CD4-positive, alpha-beta T cell treated with Interferon gamma for 1 hour (primary cell): ENCODE measurements at places on chromosomes 5 and 9.
A peak's percentile ranks its signal among the peaks of the same experiment; 100 is the strongest.

DNA sequence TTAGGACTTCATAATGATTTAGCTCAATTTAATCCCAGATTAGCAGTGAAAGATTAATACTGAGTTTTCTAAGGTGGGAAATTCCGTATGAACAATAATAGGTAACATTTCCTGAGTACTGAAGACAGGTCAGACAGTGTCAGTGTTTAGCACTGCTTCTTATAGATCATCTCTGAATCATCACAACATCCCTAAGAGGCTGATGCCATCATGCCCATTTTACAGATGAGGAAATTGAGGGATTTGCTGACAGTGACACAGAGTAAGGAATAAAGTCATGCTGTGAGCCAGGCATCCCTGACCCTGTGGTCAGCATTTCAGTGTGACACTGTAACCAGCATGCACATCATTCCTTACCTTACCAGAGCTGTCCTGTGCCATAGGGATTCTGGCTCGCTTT, 44.5 kb downstream of the DAPK1 start:
- DNase-seq: no peak

GRCh38 chr9:81211741-81212140, 477.6 kb downstream of the TLE1 start:
- no peak for DNase-seq

GRCh38 chr5:151758141-151758429, 346 bp downstream of the ATOX1 start:
- DNase-seq: no peak

GRCh38 chr9:90988318-90988717, 186.7 kb downstream of the SYK start:
- no peak for DNase-seq

- no peak for DNase-seq
These were observed 201.3 kb downstream of the CDK5RAP2 start for GRCh38 chr9:120378680-120379079.

GRCh38 chr5:149857499-149857898, 87.1 kb downstream of the PDE6A start:
- no peak for DNase-seq

- no peak for DNase-seq
These were observed 141.0 kb downstream of the ST8SIA4 start for GRCh38 chr5:100762108-100762507.

DNA sequence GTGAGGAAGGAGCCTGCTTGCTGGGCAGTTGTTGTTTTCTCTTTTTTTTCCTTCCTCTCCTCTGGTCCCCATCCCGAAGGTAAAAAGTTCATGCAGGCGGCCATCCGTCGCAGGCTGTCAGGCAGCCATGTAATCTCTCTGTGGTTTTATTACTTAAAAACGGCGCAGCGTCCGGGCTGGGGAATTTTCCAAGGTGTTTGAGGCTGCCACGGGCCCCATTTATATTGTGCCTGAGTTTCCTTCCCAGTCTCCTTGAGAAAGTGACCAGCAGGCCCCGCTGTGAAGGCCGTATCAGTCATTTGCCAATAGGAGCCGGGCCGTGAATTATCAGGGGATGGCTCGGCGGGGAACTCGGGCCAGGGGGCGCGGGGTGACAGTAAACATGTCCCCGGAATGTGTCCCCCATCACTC, 289.7 kb downstream of the PBX3 start:
- DNase-seq: no peak

- peak; percentile 51 for DNase-seq
These were observed 64.0 kb downstream of the DOCK8 start for GRCh38 chr9:278651-279050.

- DNase-seq: no peak
These were observed 59.5 kb downstream of the TEK start for GRCh38 chr9:27168496-27168895.

DNA sequence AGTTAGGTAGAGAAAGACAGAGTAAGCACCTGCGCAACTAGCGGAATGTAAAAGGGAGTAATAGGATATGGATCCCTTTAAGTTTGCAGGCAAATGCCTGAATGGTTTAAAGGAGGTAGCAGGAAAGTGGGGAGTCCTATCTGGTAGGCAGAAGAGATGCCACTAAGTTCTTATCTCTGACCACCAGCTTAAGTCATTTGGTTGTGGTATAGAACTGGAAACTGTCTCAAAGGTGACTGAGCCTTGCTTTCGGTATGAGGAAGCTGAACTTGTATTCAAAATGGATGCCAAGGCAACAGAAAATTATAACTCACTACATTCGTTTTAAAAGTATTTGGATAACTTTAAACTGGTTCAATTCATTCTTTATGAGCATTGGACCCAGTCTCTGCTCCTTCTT, 475.6 kb downstream of the DMRTA1 start:
- no peak for DNase-seq

- peak; percentile 62 for DNase-seq
These were observed at the start of gene GALNT10 for GRCh38 chr5:154190595-154191304. Gene GALNT10 (plus strand): TSS chr5:154190733. CDS start chr5:154190867, 134 bp downstream.

GRCh38 chr9:107484117-107484723, 5.3 kb downstream of the KLF4 start:
- no peak for DNase-seq

GRCh38 chr9:76818271-76818670, 54.0 kb downstream of the PCA3 start:
- DNase-seq: no peak

- DNase-seq: no peak
These were observed 4.5 kb downstream of the FBXW5 start for GRCh38 chr9:136939996-136940525.

DNA sequence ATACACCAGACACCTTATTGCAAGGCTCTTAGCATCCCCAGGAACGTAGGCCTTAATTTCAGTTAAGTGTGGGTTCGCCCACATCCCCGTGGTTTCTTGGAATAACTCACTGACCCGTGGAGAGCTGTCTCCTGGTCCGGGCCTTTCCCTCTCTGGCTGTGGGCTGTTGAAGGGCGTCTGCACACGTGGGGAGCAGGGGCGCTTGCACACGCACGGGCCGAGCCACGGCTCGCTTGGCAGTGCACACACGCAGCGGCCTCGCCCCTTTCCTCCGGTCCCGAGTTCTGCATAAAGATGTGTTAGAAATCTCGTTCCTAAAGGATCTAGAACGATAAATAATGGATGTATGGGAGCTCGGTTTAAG, 141.9 kb downstream of the PBX3 start:
- DNase-seq: no peak

DNA sequence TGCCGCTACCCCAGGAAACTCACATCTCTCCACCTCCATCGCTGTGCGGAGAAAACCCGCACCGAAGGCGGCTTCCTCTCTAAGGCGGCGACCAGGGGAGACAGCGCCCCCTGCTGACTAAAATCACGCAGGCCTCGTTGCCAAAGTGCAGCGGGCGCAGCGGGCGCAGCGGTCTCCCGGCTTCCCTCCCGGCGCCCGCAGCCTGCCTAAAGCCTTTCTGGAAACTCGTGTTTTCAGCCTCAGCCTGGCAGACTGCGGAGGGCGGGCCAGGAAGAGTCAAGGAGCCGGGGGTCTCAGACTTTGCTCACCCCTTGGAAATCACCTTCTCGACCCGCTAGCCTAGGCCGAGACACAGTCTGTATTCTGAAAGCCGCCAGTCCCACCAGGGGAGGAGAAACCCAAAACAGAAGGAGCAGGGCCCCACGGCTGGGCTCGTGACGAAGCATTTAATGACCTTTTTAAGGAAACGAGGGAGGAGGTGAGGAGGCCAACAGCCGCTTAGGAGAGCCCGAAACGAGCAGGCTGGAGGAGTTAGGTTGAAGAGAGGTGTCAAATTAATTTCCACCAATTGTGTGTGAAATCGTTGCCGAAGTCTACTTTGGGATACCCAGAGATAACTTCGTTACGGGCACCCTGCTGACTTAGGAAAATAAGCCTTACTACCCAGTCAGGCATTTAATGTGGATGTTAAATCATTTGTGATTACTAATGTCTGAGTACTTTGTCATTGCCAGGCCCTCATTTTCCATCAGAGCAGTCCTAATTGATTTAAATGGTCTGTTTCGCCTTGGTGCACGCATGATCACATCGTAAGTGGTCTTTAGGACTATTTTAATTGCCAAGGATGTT, 7.3 kb upstream of the FOXB2 start:
- DNase-seq: peak; percentile 15

DNA sequence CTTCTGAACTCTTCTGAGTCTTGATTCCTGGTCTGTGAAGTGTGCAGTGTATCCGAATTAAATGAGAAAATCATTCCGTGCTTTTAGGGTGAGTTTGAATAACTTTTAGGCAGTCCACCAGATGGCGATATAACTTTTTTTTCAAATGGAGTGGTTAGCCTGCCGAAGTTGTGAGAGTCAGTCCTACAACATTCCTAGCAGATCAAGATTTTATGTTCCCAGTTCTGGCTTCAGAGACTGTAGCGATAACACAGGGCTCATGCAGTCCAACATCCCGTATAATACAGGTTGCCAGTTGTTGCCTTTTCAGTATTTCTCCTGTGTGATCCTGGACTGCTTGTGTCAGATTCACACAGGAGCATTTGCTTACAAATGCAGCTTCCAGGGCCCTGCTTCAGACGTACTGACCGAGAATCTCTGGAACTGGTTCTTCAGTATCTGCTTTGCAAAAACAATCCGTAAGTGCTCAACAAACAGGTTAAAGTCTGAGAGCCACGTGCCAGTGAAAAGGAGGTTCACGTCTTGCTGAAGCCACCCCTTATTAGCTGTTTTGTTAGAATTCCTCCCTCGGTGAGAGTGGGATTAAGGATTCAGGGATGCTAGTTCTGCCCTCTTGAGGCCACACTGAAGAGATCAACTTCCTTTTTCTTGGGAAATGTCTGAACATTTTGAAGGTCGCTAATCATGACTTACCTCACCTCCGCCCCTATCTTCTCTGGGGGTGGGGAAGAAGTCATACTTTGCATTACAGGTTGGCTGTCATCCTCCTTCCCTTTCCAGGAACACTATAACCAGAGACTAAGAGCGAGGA, 22.8 kb downstream of the SMIM3 start:
- DNase-seq: no peak

DNA sequence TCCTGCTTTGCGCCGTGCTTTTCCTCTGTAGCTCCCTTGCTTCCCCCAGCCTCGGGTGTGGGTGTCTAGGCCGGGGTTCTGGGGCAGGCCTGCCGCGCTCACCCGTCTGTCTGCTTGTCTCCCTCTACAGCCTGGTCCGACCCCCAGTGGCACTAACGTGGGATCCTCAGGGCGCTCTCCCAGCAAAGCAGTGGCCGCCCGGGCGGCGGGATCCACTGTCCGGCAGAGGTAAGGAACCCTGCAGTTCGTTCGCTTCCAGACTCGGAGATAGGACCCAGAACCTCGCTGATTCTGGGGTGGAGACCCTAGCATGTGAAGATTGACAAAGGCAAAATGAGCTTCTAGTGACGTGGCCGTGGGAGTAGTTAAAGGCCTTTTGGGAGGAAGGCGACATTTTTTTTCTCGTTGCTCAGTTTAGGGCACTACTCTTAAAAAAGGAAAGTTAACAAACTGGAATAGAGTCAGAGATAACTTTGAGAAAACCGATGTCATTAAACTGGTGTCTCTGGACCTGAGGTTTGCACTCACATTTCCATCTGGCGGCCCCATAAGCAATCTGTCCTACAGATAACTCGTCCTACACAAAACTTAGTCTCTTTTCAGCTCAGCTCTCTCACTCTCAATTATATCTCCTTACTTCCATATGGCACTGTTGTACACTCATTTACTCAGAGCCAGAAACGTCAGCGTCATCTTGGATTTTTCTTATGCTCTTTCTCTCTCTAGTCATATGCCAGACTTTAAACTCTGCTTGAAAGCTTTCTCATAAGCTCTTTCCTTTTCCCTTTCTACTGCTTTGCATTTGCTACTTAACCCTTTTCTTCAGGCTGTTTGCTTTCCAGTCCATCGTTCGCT, 561 bp downstream of the SEC61B start:
- no peak for DNase-seq

DNA sequence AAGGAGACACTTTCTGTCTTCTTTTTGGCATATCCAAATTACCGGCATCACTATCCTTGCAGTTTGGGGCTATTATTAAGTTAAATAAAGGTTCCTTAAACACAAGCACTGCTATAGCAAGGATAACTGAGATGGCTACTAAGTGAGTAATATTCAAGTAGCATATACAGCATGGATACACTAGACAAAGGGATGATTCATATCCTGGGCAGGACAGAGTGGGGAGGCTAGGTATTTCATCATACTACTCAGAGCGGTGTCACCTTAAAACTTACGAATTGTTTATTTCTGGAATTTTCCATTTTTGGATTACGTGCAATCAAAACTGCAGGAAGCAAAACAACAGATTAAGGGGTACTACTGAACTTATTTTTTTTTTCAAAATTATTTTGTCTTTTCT, 54.1 kb downstream of the FER start:
- DNase-seq: no peak

DNA sequence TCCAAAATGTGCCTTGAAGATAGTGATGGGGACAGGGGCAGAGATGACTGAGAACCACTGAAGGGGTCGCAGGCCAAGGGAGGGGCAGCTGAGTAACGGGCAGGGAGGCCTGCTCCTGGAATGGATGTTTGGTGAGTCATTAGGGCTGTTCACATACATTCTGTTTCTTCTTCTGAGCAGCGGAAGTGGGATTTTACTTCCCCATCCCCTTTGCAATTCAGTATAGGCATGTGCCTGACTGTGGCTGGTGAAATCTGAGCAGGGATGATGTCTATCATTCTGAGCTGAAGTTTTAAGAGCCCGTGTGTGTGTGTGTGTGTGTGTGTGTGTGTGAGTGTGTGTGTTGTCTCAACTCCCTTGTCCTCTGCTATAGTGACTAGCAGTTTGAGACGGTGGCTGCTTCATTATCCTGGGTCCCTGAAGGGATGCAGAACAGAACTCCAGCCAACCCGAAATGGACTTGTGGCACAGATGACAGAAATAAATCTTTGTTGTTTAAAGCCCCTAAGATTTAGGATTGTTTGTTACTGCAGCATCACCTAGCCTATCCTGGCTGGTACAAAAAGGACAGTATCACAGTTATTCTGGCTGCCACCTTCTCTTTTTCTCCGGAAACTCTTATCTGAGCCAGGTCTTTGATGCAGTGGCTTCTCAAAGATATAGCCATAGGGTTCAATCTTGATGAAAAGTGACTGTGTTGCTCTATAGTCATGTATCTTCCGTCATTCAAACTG, 29.2 kb upstream of the TGFBI start:
- peak; percentile 23 for DNase-seq

GRCh38 chr5:14526493-14526892, 55.1 kb upstream of the OTULINL start:
- DNase-seq: no peak

DNA sequence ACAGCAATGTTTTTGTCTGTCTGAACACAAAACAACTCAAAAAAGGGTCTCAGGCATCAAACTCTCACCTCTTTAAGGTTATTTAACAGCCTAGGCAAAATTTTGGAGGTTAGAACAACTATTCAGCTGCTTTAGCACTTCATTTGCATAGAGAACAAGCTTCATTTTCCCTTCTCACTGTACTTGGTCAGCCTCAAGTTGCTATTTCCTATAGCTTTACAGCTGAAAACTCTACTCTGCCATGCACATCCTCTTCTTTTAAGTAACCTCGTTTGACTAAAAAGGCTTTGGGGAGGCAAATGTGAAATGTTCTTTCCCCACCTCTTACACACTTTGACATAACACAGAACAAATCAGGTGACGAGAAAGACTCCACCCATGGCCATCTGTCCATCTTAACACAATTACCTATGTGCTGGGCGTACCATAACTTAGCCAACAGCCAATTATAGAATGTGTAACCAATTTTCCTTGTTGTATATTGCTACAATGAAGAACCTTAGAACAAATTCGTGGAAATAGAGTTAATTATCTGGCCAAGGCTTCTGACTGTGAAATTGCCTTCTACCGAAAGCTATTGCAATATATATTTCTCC, 195.7 kb downstream of the DCP2 start:
- no peak for DNase-seq
